ENCODE measurements at places on chromosomes 5 and 9. TPM values are rescaled to one million over a fixed set of nuclear protein-coding genes. Genes with fewer than 3 reads are reported as not detected.

Gene NUTM2G
- polyA plus RNA-seq, result 0.83 TPM

Gene CACNA1B
- polyA plus RNA-seq, result under 0.01 TPM

DNA sequence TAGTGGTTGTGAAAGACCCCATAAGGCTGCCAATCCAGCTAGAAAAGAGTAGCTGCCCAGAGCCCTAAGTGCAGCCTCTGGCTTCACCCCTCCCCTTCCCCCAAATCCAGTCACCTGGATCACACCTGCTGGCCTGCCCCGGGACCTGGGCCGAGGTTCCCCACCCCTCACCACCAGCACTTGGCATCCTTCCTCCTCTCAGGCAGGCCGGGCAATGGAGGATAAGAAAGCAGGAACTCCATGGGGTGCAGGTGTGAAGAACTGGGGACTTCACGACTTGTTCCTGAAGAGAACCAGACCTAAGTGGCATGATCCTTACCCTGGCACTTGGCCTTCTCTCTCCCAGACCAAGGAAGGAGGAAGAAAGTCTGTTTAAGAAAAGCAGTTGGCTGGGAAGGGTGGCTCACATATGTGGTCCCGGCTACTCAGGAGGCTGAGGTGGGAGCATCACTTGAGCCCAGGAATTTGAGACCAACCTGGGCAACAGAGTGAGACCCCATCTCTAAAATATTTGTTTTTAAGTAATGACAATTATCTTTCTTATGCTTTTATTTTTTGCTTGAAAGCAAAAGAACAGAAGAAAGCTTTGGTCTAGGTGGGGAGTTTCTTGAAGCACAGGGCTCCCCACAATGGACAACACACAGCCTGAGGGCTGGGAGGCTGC, 131.1 kb downstream of the PAX5 start:
- no peaks in the 10 kb centered on the region for H3K36me3 ChIP-seq
- H3K4me1 ChIP-seq, result no peaks in the 10 kb centered on the region
- peaks cover 6% of the 10 kb centered on the region for H3K27me3 ChIP-seq
- no peak overlapping the region for H3K4me3 ChIP-seq
- DNase-seq, result no peak
- no peak overlapping the region for H3K27ac ChIP-seq

Gene LCN9
- polyA plus RNA-seq, result not detected

- H3K4me1 ChIP-seq, result no peaks in the 10 kb centered on the region
- H3K27me3 ChIP-seq, result no peaks in the 10 kb centered on the region
- no peak for DNase-seq
- no peak overlapping the region for H3K27ac ChIP-seq
- H3K4me3 ChIP-seq, result no peak overlapping the region
These were observed 267.6 kb downstream of the TRIM32 start for GRCh38 chr9:116954731-116955130.

Gene PROB1
- 1.0 TPM for polyA plus RNA-seq

- H3K36me3 ChIP-seq, result no peaks in the 10 kb centered on the region
- DNase-seq, result no peak
- no peak overlapping the region for H3K27ac ChIP-seq
- no peaks in the 10 kb centered on the region for H3K4me1 ChIP-seq
These were observed 318.4 kb downstream of the CWC27 start for GRCh38 chr5:65087154-65087553.

- no peaks in the 10 kb centered on the region for H3K4me1 ChIP-seq
- no peak overlapping the region for H3K4me3 ChIP-seq
- H3K27me3 ChIP-seq, result no peaks in the 10 kb centered on the region
- DNase-seq, result no peak
- H3K36me3 ChIP-seq, result peaks cover 14% of the 10 kb centered on the region
- no peak overlapping the region for H3K27ac ChIP-seq
These were observed 16.7 kb downstream of the P4HA2 start for GRCh38 chr5:132210944-132211343.

- no peaks in the 10 kb centered on the region for H3K27me3 ChIP-seq
- peaks cover 47% of the 10 kb centered on the region for H3K36me3 ChIP-seq
- H3K4me1 ChIP-seq, result no peaks in the 10 kb centered on the region
- no peak overlapping the region for H3K4me3 ChIP-seq
These were observed 82.3 kb downstream of the CRB2 start for GRCh38 chr9:123438321-123438720.
